Activated effector memory CD4-positive, alpha-beta T cell treated with anti-CD3 and anti-CD28 coated beads, Interleukin-2, amount 50 U/mL, for 16 hours (primary cell): ENCODE measurements at places on chromosomes 11 and 22.

- DNase-seq, result peak; percentile 77
These were observed 2.6 kb upstream of the UCP3 start for GRCh38 chr11:74011360-74012073.

GRCh38 chr11:111115890-111116289 is 129.6 kb upstream of the POU2AF2 start:
- no peak for DNase-seq

DNA sequence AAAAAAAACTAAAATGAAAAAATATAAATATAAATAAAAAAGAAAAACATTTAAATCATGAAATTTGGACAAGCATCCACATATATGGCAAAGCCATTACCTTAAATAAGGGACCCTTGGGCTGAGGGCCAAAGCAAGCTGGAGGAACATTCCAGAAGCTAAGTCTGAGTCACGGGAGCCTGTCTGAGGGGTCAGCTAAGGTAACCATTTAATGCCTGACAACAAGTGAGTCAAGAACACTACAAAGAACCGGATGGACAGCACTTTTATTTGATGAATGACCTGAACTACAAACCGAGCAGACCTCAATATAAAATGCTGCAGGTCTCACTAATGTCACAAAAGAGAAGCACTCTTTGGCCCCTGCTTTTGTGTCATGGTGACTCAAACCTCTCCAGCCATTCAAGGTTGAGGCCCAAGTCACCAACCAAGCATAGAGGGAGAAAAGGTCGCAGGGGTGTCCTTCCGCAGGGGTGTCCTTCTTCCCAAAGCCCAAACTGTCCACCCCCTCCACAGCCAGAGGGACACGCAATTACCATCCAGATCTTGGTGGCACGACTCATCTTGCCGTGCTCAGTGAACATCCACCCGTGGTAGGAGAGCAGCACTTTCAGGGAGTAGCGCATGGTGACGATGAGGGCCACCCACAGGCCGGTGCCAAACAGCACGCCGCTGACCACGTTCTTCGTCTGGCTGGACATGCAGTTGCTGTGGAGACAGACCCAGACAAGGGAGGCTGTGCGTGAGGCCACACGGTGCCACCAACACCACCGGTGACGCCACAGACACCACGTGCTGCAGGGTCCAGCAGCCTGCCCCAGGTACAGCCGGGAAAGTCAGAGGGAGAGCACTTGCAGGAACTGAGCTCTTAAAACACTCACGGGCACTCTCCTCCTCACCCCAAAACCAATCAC is 34.5 kb downstream of the CPT1A start:
- DNase-seq, result no peak

GRCh38 chr11:44208976-44209603 is 100.8 kb downstream of the ALX4 start:
- DNase-seq, result no peak

- no peak for DNase-seq
These were observed 162.4 kb downstream of the SPON1 start for GRCh38 chr11:14124886-14125285.

DNA sequence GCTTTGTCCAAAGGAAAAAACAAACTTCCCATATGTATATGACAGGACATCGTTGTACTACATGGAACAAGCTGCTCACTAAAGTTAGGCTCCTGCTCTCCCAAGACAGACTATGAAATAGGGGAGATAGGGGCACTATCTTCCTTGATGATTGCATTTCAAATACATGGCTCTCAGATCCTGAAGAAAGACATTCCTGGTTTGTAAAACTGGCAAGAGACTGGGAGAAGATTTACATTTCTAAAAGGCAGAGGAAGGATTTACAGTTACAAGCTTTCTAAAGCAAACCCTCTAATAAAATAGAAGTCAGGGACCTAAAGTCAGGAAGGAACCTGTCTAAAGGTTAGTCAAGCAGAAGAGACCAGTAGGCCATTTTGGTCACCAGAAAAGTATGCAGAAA is 103.7 kb downstream of the SLC17A6 start:
- no peak for DNase-seq

GRCh38 chr22:41447435-41448188 is 1.0 kb upstream of the TOB2 start:
- DNase-seq, result peak; percentile 85

GRCh38 chr11:108931168-108931567 is 266.3 kb downstream of the DDX10 start:
- no peak for DNase-seq

DNA sequence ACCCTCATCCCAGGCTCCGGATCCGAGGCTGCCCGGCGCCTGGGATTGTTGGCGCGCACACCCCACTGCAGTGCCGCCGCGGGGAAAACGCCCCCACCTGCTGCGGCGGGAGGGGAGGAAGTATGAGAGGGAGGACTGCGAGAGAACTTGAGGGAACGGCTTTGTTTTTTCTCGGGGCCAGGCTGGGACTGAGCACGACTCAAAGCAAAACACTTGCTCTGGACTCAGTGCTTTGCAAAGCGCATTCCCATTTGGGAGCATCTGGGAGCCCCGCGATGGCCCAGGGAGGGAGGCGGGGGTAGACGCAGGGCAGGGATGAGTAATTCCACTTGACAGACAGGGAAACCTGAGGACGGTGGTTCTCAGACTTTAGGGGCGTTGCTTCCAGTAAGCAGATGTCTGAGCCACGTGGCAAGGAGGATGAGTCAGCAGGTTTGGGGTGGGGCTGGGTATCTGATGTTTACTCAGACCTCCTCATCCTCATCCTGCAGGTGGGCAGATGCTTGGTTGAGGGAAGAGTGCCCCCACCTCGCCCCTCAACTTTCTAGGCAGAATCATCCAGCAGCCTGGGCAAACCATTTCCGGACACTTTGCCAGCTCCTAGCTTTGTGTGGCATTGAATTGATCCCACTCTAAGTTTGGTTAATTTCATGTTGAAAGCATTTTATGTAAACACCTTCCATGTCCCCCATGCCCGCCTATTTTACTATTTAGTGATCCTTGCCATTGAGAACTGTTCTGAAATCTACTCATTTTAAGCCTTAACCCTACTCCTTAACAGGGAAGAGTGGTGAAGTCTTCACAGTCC is 1.5 kb downstream of the MIAT start:
- DNase-seq, result peak; percentile 93

DNA sequence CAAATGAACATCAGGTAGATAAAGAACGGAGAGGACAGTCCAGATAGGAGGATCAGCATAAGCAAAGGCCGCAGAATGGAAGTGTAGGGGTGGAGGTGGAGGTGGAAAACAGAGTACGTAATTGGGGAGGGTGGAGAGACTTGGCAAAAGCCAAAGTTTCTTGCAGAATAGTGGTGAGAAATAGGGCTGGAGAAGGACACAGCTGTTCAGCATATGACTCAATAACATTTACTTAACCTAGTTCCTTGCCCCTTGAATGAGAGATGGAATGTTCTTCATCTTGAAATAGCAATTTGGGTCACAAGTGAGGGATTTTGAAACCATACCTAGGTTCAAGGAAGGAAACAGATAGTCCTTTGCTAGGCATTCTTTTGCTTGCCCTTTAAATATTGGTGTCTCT is 235.9 kb upstream of the ARHGAP20 start:
- DNase-seq, result no peak

GRCh38 chr11:66443602-66444001 is 5.0 kb upstream of the MRPL11 start:
- no peak for DNase-seq

GRCh38 chr11:117662671-117663269 is 134.2 kb downstream of the DSCAML1 start:
- no peak for DNase-seq

DNA sequence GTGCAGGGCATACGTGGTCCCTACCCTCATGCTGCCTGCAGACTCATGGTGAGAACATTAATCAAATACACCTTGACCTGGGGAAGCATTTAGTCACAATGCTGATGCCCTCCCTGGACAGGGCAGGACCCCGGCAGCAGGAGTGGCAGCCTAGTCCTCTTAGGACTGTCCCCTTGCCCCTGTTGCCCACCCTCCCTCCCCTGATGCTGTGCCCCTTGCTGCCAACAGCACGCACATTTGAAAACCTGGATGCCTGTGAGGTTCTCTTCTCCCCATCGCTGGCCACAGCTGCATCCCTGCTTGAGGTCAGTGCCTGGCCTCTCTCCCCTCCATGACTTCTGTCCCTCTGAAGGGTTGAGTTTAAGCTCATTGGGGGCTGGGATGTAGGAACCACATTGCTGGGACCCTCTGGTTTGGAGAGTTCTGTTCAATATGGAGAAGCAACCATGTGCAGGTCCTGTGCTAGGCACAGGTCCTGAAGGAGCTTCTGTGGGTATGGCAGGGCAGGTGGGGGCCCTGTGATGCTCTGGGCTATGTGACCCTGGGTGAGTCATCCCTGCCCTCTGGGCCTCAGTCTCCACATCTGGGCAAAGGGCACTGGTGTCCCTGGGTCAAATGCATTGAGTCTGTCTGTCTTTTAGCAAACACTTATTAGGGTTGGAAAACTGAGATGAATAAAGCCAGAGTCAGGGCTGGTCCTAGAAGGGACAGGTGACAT is 31.3 kb downstream of the MYO7A start:
- no peak for DNase-seq

- DNase-seq, result no peak
These were observed 11.8 kb upstream of the SYT9 start for GRCh38 chr11:7239877-7240276.

DNA sequence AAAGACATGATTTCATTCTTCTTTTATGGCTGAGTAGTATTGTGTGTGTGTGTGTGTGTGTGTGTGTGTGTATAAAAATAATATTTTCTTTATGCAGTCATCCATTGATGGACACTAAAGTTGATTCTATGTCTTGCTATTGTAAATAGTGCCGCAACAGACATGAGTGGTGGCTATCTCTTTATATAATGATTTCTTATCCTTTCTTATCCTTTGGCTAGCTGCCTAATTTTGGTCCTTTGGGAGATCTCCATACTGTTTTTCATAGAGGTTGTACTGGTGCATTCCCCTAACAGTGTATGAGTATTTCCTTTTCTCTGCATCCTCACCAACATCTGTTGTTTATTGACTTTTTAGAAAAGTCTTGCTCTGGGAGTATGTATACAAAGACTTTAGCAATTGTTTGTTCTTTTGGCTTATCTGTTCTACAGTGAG is 107.0 kb downstream of the STIM1 start:
- DNase-seq, result no peak

DNA sequence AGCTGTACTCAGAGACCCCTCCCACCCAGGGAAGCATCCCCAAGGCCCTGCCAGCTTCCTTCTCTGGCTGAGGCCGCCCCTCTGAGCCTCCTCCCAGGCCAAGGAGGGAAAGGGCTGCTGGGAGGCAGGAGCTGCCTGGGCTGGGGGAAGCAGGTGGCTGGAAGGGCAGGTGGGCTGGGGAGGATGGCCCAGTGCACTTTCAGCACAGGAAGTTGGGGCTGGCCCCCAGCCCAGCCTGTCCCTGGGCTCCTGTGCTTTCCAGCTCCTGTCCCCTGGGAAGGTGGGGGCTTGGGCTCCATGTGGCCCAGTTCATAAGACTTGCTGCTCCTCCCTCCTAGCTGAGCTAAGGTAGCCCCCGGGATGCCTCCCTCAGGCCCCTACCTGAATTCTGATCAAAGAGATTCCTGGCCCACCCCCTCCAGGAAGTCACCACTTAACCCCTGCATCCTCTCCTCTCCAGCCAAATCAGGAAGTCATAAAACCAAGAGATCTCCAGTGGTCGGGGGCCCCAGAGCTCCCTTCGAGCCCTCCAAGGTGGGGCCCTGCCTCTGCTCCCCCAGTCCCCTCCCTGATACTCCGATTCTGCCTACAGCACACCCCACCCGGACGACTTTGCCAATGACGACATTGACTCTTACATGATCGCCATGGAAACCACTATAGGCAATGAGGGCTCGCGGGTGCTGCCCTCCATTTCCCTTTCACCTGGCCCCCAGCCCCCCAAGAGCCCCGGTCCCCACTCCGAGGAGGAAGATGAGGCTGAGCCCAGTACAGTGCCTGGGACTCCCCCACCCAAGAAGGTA is 4.9 kb downstream of the PPP1CA start:
- DNase-seq, result no peak

GRCh38 chr11:2317354-2318050 is 15.7 kb downstream of the TSPAN32 start:
- DNase-seq, result peak; percentile 51

- no peak for DNase-seq
These were observed 349.2 kb downstream of the CASP12 start for GRCh38 chr11:104549019-104549418.

- DNase-seq, result no peak
These were observed 11.7 kb downstream of the RNF141 start for GRCh38 chr11:10529279-10529678.

- DNase-seq, result peak; percentile 86
These were observed 58.2 kb upstream of the FTH1 start for GRCh38 chr11:62025487-62026105.

- no peak for DNase-seq
These were observed 2.0 kb downstream of the GGA1 start for GRCh38 chr22:37610480-37611129.

DNA sequence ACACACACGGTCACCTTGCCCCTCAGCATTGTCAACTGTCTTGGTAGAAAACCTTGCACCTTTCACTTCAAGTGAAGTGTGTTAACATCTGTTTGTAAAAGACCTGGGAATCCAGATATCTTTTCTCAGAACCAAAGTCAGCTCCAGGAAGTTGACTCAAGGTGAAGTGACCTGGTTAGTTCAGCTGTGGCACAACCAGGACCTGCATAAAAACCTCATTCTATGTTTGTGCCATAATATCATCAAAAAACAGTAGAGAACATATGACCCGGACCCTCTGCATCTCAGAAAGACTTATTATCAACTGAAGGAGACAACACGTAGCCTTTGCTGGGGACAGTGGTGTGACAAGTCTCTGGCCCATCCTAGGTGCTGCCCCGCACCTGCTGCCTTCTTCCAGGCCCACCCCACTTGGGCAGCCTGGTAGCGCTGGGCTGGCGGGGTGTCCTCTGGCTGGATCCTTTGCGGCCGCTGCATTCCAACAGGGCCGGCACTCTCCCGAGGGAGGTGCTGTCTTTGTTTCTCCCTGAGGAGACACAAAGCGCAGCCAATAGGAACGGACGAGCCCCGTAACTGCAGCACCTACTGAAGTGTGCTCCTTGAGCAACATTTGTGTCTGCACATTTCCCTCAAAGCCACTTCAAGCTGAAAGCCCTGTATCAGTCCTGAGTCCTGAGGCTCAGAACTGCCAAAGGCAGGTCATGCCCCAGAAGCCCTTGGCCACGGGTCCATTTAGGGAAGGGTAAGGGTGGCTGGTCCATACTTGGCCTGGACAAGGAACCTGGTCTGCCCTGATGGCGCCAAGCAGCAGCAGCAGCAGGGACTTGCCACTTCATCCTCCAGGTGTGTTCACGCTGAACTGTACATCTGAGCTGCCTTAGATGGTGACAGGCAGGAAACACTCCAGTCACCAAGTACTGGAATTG is 25.2 kb downstream of the LRRC74B start:
- DNase-seq, result no peak

GRCh38 chr22:28943501-28943879 is 60.1 kb downstream of the ZNRF3 start:
- no peak for DNase-seq

GRCh38 chr11:10407055-10407454 is 48.0 kb upstream of the AMPD3 start:
- DNase-seq, result no peak

- DNase-seq, result no peak
These were observed 505.3 kb downstream of the OPCML start for GRCh38 chr11:133026952-133027351.

- no peak for DNase-seq
These were observed 10.6 kb downstream of the CPT1A start for GRCh38 chr11:68831124-68831523.
